ENCODE measurements at places on chromosomes 13 and 19.

DNA sequence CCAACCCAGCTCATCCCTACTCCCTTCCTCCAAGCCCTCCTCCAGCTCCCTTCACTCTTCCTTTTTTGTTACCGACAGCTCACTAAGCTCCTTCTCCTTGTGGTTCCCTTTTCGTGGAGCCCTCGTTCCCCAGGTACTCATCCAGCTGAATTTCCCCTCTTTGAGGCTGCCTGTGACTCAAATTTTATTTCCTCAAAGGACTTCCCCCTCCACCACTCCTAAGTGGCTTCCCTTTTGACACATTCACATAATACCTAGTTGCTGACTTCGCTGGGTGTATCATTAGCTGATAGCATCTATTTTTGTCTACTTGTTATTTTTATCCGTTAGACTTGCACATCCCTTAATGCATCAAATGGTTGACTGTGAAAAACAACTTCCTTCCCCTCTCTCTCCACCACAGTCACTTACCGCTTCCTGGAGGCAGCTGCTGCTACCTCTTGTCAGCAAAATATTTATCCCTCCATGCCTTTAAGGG, 14.5 kb downstream of the FFAR2 start:
- DNase-seq, result peak; percentile 38

DNA sequence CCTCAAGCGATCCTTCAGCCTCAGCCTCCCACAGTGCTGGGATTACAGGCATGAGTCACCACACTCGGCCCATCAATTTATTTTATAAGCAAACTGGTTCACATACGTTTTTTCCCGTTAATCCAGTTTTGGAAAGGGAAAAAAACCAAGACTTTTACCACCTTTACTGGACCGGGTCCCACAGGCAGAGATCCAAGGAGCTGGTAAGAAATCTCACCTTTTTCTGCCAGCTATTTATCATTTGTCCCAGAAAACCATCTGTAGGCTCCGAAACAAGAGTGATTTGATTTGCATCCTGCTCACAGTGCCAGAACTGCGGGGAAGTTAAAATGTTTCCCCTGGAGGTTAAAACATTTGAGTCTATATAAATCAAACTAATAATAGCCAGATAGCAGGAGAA, 6.3 kb upstream of the FUT2 start:
- no peak for DNase-seq

DNA sequence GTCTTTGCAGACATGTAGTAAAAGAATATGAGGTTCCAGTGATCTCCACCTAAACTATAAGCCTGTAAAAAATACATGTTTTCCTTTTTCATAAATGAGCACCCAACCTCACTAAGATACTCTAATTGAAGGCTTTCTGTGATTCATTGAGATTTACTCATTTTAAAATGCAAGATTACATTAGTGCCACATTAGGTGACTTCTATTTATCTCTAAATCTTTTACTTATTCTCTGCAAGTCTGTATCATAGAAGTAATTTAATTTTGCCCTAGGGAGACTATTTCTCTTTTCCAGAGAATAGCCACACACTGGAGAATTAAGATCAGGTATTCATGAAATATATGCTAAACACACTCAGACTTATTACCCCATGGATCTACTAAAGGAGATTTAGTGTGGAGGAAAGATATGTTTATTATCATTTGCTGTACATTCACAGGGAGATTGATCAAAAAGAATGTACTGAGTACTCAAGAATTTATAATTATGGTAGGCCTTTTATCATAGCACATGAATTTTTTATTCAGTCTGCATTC, 290.2 kb upstream of the ATXN8OS start:
- no peak for DNase-seq

GRCh38 chr13:78382491-78382890, 220.9 kb downstream of the POU4F1 start:
- no peak for DNase-seq

DNA sequence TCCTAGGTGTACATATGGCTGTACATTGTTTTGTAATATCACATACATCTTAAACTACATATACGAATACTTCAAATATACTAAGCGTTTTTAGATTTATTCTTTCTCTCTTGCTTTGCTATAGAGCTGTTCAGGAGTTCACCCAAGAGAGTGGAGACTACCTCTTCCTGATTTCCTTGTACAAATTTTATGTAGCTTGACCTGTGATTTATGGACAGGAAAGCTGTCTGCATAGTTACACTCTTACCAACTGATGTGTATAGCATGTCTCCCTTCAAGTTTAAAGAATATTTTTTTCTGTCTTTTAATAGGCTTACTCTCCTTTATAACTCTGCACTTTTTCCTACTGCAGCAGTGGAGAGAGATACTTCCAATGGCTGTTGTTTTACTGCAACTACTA, 428.7 kb downstream of the NDFIP2 start:
- DNase-seq, result no peak

- DNase-seq, result no peak
Observed at GRCh38 chr13:73364736-73365135, 305.9 kb downstream of the KLF5 start.

DNA sequence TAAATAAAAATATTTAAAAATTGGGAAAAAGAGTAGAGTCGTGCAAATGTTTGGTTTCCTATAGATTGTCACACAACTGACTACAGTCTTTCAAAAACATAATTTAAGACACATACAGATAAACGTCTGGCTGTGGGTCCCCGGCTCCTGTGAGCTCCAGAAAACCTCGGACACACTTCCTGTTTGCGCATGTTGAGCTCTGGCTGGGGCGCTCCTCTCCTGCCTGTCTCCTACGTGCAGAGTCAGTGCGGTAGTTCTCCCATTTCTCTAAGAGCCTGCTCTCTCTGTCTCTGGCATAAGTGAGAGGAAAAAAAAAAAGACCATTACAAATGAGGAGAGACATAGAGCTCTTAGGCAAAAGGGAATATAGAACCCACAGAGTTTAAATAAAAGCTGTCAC, 128.2 kb upstream of the OBI1 start:
- DNase-seq, result no peak
